ENCODE measurements at places on chromosomes 12 and 14. TPM values are rescaled to one million over a fixed set of nuclear protein-coding genes. Genes with fewer than 3 reads are reported as not detected.

The A2M gene
- total RNA-seq, result 5.1 TPM

- no peak for DNase-seq
Measured at GRCh38 chr14:81474148-81474492, 59.5 kb downstream of the SEL1L start.

- DNase-seq, result no peak
Measured at GRCh38 chr14:65588426-65589140, 176.1 kb downstream of the FUT8 start.

DNA sequence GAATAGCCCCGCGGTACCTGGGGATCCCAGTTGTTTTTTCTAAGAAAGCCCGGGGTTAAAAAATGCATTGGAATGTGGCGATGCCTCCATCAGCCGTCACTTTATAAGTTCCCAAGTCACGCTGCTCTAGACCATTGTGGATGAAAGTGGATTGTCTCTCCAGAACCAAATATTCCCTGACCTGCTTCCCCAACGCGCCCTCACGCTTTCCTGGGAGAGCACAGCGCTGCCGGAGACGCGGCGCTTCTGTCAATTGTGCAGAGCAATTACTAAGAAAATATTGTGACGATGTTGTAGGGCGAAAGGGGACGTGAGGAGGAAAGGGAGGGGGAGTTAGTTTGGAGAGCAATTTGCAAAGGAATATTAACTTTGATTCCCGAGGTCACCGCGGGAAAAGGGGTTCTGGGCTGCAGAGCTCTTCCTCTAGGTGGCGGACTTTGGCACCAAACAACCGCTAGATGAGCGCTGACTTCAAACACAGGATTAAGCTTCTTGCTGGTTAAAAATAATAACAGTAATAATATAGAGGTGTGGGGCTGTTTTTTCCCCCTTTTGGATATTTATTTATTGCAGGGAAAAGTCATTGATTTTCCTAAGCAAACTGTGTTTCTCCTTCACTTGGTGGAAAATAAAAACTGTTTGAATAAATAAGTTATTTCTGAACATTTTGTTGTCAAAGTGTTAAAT, 9.6 kb upstream of the FOXG1 start:
- DNase-seq, result no peak

The PNP gene
- total RNA-seq, result 98.0 TPM

The TPPP2 gene
- total RNA-seq, result not detected

- no peak for DNase-seq
Measured at GRCh38 chr12:58850826-58851225, 69.5 kb downstream of the LRIG3 start.

- no peak for DNase-seq
Measured at GRCh38 chr14:89720076-89720687, 234.3 kb downstream of the EFCAB11 start.

DNA sequence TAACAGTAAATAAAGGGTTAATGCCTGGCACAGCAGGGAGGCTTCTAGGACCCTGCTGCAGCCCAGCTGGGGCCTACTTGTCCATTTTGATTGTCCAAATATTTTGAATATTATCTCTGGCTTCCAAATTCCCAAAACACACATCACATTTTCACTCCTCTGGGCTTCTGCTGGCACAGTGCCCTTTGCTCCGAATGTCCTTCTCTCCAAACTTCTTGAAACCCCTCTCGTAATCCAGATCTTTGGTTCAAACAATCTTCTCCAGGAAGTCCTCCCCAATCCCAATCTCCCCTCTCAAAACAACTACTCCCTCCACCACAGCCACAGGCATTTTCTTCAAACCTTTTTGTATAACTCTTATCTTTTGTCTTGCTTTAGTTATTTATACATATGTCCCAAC, 225.6 kb downstream of the PPM1H start:
- no peak for DNase-seq

GRCh38 chr12:116141110-116141832, 136.2 kb downstream of the MED13L start:
- no peak for DNase-seq

The RFX4 gene
- total RNA-seq, result not detected

- DNase-seq, result no peak
Measured at GRCh38 chr12:40020261-40020691, 85.6 kb downstream of the SLC2A13 start.

DNA sequence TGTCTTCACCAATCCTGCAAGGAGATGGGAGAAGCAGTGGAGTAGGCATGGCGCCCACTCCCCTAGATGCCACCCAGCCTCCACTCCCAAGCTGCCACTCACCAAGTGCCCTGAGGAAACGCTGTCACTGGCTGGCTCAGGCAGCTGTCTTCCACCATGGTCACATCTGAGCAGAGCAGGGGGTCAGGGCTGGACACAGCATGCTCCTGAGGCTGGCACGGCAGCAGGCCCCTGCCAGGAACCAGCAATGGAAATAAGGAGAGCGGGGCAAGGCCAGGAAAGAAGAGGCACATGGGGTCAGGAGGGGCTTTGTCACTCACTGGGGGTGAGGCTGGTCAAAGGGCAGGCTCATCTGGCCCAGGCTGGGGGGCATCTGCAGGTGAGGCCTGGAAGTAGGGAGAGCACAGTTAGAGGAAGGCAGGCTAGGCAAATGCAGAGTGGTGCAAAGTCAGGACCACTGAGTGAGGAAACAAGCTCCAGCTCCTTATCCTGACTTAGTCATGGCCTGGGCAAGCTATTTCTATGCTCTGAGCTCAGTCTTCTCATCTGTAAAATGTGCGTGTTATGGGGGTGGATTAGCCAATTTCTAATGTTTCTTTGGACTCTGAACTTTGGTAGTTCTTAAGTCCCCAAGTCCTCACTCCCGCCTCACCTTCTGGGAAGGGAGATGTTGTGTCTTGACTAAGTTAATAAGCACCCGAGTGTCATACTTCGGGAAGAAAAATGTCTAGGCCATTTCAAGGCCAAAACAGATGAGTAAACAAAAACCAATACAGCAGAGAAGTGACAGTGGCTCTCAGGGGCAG, 8.0 kb downstream of the NAB2 start:
- no peak for DNase-seq

- DNase-seq, result no peak
Measured at GRCh38 chr14:20583142-20583541, 4.7 kb downstream of the RNASE11 start.
